ENCODE measurements at places on chromosomes 5 and 9.

GRCh38 chr5:170573114-170573513 is 69.3 kb downstream of the KCNIP1 start:
- DNase-seq, result no peak

DNA sequence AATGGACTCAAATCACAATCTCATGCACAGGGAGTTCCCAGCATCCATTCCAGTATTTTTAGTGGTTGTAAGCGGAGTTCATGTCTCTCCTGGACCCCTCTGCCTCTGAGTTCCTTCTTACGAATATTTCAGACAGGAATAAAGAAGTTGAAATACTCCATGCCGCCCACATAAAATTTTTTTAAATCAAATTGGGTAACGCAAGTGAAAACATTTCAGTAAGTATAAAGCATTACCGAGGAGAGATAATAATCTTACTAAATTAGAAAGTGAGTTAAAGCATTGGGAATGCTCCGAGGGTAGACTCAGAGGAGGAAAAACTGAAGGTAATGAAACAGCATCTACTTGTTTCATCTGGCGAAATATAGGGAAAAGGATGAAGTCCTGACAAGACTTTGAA is 317.6 kb downstream of the ARRDC3 start:
- no peak for DNase-seq

DNA sequence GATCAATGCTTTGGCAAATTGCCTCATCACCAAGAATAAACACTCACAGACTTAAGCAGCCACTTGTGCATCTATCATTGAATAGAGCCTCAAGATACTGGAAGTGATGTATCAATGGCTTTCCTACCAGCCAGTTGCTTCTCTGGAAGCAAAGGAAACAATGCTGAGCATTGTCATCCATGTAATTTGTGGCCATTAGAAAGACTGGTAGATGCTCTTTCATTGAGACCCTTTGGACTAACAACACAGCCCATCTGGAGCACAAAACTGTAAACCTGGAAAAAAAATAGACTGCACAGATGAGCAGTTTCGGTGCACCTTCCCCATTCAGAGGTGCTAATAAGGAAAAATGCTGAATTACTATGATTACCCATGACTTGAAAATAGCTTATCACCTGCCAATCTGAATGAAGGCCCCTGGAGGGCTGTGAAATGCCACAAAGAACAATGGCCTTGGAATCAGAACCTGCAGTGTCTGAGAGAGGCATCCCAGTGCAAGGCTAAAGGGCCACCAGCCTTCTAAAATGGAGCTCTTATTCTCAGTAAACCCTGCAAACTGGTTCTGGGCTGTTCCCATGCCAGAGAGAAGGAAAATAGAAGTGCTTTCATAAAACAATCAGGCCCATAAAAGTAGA is 127.5 kb downstream of the RFK start:
- no peak for DNase-seq

DNA sequence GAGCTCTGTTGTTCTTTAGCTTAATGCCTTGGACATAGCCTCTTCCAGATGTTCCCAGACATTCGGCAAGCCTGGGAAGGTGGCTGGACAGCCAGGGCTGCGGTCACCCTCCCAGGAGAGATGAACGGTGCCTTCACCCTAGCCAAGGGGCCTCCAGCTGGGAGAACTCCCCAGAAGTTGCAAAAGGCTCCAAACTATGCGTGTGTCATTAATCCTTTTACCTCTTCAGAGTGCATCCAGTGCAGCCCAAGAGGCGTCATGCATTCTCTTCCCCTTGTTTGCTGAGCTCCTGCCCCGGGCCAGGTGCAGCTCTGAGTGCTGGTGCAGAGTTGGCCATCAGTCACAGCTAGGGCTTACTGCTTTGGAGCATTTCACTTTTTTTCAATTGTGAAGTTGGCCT is 22.8 kb downstream of the HMCN2 start:
- peak; percentile 92 for DNase-seq

DNA sequence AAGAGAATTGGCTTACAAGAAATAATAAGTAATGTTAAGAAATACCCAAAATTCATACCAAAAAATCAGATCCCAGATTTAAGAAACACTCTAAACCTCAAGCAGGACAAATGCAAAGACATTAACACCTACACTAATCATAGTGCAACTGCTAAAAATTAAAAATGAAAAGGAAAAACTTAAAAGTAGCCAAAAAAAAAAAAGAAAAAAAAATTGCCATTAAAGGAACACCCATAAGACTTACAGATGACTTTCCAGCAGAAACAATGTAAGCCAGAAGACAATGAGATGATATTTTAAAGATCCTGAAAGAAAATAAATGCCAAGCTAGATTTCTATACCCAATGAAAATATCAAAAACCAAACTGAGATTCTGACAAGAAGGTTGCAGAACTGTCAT is 101.5 kb downstream of the DENND1A start:
- peak; percentile 5 for DNase-seq

GRCh38 chr9:77589046-77589795 is 58.9 kb downstream of the GNA14 start:
- DNase-seq, result peak; percentile 14

- no peak for DNase-seq
Observed at GRCh38 chr5:149274939-149275338, 3.3 kb downstream of the AFAP1L1 start.

GRCh38 chr9:36325081-36325828 is 67.0 kb upstream of the GNE start:
- no peak for DNase-seq

GRCh38 chr9:116271340-116271739 is 117.7 kb downstream of the PAPPA start:
- DNase-seq, result no peak

GRCh38 chr5:39946356-39947045 is 521.7 kb upstream of the DAB2 start:
- DNase-seq, result no peak

- peak; percentile 42 for DNase-seq
Observed at GRCh38 chr9:32968101-32969011, 33.1 kb downstream of the APTX start.

DNA sequence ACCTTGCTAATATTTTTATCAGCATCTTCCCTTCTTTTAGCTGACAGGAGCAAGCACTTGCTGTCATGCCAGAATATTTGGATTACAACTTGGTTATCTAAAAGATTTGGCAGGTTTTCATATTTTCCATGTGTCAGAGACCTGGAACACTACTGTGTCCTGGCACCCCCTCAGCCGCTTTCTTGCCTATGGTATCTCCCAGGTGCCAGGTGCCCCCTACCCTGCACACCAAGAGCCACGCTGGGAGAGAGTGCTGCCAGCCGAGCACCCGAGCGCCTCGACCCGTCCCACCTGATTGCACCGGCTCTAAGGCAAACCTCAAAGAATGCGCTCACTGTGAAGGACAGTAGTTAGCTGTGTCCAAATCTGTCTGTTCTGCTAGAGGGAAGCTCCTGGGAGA is 84.8 kb downstream of the GTF3C4 start:
- DNase-seq, result no peak

DNA sequence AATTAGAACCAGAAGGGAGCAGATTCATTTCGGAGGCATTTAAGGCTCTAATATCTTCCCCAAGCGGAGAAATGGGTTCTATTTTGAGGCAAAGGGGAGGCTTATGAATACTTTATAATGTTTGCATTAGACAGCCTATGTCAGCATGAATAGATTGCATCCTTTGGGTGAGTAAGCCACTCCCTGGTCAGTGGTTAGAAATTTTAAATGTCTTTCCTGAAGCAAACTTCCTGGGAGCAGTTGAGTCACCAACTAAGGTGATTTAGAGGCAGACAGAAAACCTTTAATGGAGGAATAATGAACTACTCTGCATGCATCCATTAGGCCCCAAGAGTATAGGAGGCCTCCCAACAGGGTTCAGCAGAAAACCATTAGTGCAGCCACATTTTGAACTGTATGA is 204.9 kb downstream of the ELAVL2 start:
- no peak for DNase-seq

GRCh38 chr5:120405923-120406322 is 58.2 kb upstream of the PRR16 start:
- DNase-seq, result no peak

DNA sequence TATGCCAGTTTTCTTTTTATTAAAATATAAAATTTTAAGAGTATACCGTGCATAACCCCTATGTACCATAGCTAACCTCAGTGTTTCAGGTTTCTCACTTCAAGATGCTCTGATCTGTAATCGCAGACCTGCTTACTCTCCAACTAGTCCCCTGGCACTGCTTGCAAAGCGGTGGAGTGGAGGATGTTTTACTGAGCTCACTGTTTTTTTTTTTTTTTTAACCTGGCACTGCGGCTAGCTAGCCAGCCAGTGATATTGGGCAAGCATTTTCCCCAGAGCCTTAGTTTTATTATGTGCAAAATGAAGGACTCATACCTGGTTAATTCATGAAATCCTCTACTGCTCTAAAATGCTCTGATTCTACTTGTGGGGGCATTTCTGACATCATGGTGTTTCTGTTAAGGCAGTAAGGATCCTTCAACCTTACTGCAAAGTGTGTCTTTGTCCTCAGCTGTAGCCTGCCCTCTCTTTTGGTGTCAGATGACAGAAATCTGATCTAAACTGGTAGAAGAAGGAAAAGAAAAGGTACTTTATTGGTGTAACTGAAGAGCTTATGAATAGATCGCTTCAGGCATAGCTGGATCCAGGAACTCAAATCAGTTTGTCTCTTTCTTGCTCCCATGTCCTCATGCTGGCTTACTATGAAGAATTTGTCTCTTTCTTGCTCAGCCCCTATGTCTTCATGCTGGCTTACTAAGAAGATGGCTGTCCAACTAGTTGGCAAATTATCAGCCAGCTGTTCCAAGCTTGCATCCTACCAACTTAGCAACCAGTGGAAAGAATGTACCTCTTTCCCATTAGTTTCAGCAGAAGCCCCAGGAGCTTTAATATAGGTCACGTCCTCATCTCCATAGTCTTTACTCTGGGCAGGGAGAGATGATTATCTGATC is 59.8 kb downstream of the DOCK2 start:
- DNase-seq, result no peak

DNA sequence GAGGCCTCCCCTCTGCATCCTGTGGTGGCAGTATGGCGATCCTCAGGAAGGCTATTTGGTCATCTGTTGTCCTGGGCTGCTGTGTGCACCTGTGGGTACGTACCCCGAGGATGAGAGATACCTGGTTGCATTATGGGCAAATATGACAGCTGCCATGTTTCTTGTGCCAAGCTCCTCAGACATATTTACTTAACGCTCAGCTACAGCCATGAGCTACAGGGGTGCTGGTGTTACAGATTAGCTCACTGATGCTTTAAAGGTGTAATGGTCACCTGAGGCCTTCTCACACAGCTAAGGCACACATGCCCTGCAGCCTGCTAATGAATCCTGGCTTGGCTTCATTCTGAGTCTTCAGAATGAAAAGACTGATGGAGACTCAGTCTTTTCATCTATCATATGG is 12.0 kb downstream of the NDST1 start:
- DNase-seq, result no peak

DNA sequence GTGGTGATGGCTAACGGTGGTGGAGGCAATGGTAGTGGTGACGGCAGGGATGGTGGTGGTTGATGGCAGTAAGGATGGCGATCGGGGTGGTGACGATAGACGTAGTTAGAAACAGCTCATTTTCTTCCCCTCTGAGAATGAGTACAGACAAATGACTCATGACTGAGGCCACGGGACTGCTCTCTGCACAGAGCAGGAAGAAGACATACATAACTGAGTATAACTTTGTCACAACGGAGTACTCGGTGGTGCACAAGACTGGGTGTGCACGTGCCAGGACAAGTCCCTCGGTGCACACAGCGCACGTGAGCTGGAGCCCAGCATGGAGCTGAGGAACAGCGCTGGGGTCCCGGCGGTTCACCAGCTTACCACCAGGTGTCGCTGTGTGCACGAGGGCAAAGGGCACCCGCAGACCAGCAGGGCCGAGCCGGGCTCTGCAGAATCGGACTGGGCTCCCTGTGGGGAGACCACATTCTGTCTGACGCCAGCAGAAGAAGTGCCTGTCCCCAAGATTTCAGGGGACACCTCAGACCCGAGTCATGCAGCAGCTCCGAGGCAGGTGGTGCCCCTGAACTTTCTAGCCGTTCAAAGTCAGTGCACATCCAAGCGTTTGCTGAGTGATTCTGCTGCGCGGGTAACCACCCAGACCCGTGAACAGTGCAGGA is 188.6 kb downstream of the FSTL4 start:
- DNase-seq, result no peak

GRCh38 chr5:9784231-9784630 is 154.1 kb upstream of the TAS2R1 start:
- no peak for DNase-seq

- no peak for DNase-seq
Observed at GRCh38 chr5:88979726-88980125, 96.7 kb upstream of the MEF2C start.

- DNase-seq, result no peak
Observed at GRCh38 chr9:102135768-102136167, 397.3 kb upstream of the GRIN3A start.

GRCh38 chr9:16705111-16705604 is 165.3 kb downstream of the BNC2 start:
- no peak for DNase-seq

GRCh38 chr5:158907856-158908255 is 191.9 kb downstream of the EBF1 start:
- DNase-seq, result no peak

DNA sequence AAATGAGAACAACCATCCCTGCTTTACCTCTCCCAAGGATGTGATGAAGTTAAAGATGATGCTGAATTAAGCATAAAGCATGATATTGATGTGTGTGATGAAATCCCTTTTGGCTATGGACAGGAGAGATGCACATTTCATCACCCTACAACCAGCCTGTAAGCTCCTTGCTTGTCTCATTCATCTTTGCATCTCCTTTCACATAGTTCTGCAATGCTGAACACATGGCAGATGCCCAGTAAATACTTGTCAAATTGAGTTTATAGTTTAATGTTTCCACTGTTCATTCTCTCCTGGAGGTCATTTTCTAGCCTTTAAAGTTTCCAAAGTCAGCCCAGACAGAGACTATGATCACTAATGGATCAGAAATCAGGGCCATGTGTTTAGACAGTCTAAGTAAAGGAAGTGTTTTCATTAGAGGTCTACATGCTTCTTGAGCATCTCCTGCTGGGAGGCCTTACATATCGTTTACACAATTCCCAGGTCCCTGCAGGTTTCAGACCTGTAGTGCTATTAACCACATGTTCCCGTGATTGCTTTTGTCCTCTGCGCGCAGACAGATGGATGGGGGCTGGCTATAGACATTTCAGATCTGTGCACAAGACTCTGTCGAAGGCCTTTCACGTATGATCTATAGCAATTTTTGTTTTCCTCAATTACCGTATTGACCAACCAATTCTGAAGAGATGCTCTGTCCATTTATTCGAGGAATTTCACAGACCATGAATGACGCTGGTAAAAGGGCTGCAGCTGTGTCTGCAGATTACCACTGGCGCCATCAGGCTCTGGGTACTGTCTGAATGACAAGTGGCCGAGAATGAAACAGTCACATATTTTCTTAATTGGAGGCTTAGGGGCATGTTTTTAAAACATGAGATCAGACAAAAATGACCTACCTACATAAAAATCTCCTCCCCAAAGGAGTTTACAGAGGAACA is 49.0 kb upstream of the CKMT2 start:
- no peak for DNase-seq

DNA sequence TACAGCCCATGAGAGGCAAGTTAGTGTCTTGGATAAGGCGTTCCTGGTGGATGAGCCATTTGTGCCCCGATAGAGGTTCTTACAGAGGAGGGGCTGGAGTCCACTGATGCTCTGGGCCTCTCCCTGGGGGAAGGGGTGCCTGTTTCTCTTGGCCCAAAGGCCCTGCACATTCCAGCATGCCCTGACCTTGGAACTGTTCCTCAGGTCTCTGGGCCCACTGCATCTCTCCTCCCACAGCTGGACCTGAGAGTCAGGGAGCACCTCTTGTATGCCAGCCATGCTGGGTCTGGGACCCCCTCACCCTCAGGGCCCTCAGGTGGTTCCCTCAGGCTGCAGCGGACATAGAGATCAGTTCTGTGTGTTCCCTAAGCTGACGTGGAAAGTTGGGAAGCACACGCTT is 26.4 kb downstream of the DAPK1 start:
- no peak for DNase-seq
